ENCODE measurements at places on chromosomes 1 and 21.

DNA sequence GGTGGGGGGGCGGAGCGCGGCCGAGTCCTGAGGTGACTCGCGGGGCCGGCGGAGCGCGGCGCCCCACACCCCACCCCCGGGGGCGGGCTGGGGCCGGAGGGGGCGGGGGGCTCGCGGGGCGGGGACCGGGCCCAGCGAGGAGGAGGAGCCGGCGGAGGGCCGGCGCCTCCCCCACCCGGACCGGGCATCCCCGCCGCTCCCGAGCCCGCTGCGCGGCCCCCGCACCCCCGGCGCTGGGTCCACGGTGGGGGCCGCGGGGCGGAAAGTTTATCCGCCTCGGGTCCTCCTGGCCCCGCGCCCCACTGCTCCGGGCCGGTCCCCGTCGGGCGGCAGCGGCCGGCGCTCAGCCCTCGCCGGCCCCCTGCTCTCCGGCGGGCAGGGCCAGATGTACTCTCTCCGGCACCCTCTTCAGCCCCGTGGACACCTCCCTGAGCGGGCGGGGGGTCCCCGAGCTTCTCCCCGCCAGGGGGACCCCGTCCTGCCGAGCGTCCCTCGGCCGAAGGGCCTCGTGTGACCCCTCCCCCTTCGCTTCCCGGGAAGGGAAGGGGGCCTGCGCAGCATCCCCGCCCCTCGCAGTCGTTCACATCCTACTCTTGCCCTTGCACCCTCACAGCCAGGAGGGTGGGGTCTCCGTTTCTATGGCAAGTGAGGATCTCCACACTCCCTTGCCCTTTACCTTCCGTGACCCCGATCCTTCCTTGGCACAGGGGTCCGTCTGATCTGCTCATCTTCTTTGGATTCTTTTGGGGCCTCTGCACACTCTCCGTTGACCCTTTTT lies 663 bp downstream of the CAMTA1 start:
- DNase-seq: peak; percentile 68

- DNase-seq: no peak
These were observed 338.4 kb upstream of the PROX1 start for GRCh38 chr1:213649373-213649772.

- DNase-seq: no peak
These were observed 14.9 kb downstream of the PODN start for GRCh38 chr1:53076721-53077598.

GRCh38 chr1:86703696-86704457 lies 499 bp upstream of the SH3GLB1 start:
- no peak for DNase-seq

DNA sequence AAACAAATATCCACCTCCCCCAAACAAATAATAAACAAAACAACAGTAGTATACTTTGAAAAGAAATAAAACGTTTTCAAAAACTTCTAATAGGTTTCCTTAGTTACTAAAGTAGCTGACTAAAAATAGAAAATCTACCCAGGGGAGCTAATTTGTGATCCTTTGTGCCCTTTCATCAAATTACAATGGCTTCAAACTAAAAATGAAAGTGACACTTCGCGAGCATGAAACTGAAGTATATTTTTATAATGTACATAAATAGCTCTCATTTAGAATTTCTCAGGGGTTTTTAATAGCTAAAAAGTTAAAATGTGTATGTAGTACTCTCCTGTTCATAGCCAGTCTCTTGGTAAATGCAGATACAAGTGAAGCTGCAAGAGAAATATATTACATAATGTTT lies 78.4 kb downstream of the BRINP3 start:
- DNase-seq: no peak

DNA sequence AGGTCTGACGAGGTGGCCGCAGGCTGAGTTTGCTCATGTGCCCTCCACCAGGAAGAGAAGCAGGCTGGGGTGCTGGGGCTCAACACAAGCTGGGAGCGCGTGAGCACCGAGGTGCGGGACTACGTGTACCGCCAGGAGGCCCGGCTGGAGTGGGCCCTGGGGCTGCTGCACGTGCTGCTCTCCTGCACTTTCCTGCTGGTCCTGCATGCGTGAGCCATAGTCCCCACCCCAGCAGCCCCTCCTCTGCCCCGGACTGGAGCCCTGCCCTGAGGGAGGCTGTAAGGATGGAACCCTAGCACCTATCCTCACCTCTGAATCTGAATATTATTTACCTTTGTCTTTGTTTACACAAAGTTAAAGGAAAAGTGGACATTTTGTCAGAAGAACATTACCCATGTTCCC lies 7.8 kb upstream of the ADAM15 start:
- DNase-seq: no peak

- no peak for DNase-seq
These were observed 301.2 kb upstream of the ADGRL2 start for GRCh38 chr1:81499487-81499886.

DNA sequence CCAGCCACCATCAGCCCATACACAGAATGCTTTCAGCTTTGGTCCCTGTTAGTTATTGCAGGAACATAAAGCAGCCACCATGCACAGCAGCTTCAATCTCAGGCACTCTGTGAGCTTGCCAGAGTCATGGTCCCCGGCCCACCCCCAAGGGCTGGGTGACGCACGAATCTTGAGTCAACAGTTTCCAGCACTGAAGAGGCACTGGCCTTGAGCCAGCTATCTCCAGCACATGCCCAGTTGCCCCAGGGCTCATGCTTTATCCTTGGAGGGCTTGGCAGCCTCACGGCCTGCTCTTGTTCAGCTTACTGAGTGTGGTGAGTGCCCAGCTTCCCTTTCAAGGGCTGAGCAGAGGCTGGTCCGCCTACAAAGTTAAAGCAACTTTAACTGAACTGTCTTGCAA lies 200.7 kb upstream of the RAB4A start:
- no peak for DNase-seq

- DNase-seq: no peak
These were observed 316.8 kb upstream of the CAMK1G start for GRCh38 chr1:209266590-209267205.

GRCh38 chr1:1788646-1789431 lies 10.6 kb upstream of the NADK start:
- DNase-seq: no peak

DNA sequence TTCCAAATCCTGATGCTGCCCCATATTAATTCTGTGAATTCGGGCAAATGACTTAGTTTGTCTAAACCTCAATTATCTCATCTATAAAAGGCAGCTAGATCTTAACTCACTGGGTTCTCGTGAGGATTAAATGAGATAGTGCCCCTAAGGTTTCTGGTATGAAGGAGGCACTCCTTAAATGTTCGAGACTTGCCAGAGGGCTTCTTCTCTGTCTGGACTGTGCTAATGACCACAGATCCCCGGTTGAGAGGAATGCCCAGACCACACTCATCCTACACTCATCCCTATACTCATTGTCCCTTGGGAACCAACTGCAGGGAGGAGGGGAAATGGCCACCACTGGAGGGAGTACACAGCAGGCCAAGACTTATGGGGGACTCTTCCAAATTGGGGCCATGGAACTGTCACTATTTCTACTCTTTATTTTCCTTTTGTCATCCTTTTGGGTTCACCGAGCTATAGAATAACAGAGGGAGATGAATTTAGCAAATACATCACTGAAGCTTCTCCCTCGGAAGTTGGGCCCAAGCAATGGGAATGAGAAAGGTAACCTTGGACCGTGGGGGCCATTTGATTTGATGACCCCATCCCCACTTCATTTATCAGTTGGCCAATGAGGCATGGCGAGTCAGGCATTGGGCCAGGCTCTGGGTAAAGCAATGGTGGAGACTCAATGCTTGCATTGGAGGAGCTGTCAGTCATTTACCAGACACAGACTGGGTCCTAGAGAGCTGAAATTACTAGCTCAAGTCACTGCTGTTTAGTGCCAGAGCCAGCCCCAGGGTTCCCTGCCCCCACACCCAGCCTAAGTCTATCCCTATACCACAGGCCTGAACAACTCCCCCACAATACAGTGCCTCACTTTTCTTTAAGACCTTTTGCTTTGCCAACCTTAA lies 5.1 kb downstream of the ATF3 start:
- DNase-seq: no peak

- no peak for DNase-seq
These were observed 85.0 kb downstream of the MAN1A2 start for GRCh38 chr1:117452216-117452615.

GRCh38 chr1:214328770-214329469 lies 48.0 kb downstream of the SMYD2 start:
- peak; percentile 89 for DNase-seq

GRCh38 chr1:229907884-229908638 lies 159.0 kb upstream of the GALNT2 start:
- DNase-seq: no peak

DNA sequence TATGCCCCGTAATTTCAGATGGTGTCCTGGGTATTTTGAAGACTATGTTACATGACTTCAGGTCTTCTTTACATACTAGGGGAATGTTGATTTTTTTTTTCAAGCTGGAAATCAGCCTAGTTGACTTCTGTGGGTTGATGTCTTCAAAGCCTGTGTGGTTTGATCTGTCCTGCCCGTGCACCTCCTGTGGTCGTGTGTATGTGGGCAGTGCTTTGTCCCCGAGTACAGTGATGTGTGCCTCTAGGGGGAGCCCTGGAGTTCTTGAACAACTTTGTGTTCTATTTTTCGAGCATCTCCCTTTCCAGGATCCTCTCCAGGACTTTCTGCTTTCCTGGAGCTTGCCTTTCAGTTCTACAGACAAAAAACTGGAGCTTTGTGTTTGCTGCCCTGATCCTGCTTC lies 28.9 kb downstream of the OBSCN start:
- DNase-seq: no peak

GRCh38 chr21:36079010-36079649 lies 9.3 kb downstream of the CBR1 start:
- no peak for DNase-seq

DNA sequence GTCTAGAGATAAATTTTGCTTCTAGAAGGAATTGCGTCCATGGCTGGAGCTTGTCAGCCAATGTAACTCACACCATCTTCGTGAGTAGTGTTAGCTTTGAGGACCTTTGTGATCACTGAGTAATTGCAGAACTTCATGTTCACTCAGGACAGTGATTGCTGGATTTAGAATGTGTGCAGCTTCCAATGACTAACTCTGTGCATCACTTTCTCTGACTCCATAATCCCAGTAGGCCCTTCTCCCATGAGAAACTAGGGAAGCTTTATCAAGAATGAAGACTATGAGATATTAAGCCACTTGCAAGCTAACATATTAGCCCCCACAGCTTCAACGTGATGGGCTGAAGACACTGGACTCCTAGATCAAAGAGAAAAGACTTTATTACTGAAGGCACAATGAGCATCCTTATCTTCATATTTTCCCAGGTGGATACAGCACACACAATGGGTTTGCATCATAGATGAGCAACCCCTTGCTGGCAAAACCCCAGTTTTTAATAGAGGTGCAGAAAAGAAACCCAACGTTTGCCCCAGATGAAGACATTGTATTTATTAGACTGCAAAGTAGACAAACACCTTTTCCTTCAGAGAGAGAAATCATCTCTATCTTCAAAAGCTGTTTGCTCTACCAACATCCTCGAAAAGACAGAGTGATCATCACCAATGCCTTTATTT lies 561.0 kb downstream of the LTN1 start:
- no peak for DNase-seq

DNA sequence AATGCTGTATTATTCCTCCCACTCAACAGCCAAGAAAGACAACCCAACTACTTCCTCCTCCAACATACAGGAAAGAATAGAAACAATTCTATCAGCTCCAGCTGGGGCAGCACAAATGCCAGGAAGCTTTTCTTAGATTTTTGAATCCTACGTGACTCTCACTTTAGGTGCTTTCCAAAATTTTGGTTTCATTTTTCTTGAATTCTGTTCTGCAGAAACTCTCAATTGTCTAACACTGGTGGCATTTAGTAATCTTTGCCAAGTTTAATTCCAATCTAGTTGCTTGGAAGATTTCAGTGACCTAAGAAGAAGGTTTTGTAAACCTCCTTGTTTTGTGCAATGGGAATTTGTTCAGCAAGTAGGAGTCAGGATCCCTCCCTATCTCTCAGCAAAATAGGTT lies 37.1 kb upstream of the DOCK7 start:
- no peak for DNase-seq

GRCh38 chr1:225410036-225410435 lies 17.8 kb downstream of the LBR start:
- no peak for DNase-seq

DNA sequence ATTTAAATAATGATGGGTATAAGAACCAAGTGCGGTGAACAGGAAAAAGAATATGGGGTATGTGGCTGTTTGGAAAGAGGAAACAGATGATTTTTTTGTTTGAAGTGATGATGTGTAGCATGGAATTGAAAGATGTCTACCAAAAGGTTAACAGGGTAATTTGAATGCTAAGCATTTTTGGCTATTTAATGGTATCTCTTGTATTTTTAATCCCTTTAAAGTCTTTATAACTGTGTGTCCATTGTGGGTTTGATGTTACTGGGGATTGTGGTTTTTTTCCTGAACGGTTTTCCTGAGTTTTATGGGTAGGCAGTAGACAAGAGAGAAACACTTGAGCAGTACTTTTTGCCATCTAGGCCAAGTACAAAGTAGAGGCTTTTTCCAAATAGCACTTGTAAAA lies 63.2 kb downstream of the PRDM2 start:
- no peak for DNase-seq

DNA sequence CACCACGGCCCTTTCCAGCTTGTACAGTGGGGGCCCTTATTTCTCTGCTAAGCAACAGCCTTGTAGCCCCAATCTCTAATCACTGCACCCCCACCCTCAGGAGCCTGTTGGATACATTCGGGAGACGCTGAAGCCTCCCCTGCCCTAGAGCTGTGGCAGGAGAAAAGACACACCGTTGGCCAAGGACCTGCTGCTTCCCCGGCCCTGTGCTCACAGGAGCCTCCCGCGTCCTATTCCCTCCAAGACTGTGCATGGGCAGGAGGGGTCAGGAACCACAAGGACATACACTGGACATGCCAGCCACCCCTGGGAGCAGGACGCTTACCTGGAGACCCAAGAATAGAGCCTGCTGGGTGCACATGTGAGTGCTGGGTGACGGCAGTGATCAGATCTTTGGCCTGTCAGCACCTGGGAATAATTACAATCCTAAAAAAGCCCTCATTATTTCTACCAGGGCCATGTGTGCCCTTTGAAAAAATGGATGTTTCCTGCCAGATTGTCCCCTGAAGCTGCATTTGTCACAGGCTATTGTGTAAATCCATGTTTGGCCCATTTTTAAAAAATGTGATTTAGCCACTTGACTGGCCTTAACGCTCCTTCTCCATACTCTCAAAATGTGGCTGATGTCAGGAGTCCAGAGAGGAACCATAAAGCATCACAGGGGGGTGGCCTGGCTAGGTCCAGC lies 590.6 kb downstream of the MATN1 start:
- DNase-seq: no peak

DNA sequence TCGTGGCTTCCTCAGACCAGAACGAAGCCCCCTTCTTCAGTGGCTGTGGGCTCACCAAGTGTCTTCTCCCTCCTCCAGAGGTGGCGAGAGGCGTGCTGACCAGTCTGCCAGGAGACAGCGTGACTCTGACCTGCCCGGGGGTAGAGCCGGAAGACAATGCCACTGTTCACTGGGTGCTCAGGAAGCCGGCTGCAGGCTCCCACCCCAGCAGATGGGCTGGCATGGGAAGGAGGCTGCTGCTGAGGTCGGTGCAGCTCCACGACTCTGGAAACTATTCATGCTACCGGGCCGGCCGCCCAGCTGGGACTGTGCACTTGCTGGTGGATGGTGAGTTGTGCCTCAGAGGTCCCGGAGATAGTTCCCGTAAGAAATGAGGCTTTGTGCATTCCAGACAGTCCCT lies 24.0 kb downstream of the IL6R start:
- DNase-seq: no peak
